NCI-H187 (cell line): ENCODE measurements at places on chromosomes 7 and 10.

DNA sequence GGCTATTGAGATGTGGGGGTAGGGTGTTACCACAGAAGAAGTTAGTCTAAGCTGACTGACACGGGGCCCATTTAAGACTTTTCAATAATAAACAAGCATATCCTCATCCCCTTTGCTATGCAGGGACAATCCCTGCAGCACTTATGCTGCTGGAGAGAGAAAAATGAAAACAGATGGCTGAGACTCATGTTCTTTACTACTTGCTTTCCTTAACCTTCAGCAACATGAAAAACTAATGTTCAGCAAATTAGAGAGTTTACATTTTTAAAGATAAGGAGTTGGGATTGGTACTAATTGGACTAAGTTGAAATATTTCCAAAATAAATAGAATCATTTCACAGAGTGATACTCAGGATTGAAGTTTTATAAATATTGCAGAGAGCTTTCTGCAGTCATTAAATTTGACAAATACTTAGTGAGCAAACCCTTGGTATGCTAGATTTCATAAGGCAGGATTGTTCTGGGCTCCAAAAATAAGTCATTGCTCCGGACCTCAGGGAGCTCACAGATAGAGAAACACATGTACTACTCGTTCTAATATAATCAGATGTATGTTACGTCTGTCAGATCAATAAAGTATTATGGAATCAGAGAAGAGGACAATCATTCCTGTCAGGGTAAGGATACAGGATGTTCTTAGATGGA is 147.1 kb upstream of the LRRN3 start:
- DNase-seq = no peak

- no peak for DNase-seq
These were observed 122.1 kb upstream of the STK17A start for GRCh38 chr7:43460733-43461348.

DNA sequence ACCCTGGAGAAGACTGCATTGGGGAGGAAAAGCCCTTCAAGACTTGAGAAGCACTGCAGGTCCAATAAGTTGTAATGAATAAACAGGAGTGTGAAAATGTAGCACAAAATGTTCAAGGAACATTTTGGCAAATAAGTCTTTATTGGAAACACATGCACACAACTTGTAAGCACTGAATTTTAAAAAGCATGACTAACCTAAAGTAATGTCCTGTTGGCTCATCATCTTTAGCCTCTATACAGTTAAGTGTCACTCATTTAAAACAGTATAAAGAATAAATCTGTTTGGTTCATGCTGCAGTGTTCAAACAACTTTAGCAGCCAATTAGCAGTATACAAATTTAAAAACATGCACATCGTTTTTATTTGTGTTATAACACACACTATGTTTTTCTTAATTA is 108.6 kb downstream of the CDK6 start:
- no peak for DNase-seq

DNA sequence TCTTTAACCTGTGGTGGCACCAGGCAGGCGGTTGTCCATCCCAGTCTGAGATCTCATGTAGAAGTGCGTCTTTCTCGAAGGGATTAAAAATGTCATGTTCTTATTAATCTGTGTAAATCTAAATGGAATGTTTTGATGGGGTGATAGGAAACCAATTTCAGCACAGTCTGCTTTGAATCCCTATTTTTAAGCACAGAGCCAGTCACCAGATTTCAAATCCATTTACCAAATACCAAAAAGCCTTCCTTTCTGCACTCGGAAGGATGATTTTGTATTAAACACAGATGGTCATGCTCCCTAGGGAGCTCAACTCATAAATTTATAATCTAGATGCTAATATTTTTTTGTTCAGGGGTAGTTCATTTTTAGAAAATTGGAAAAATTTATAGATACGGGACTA is 160.6 kb upstream of the AOAH start:
- DNase-seq = no peak

GRCh38 chr7:66769833-66770512 is 29.4 kb downstream of the RABGEF1 start:
- no peak for DNase-seq

DNA sequence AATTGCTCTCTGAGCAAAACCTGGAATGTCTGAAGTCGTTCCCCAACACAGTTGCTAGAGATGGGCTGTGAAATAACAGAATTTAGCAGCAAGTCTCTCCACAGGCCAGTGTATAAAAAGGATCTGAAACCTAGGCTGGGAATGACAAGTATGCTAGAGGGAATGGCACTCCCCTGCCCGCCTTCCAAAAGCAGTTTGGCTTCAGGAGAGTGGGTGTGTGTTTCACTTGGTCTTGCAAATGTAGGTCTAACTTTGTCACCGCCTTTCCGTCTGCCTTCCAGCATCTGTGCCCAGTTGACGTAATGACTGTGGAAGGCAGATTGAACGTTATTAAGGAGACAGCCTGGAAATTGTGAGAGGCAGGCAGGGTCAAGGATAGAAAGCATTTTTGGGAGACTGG is 18.0 kb upstream of the MTURN start:
- no peak for DNase-seq

DNA sequence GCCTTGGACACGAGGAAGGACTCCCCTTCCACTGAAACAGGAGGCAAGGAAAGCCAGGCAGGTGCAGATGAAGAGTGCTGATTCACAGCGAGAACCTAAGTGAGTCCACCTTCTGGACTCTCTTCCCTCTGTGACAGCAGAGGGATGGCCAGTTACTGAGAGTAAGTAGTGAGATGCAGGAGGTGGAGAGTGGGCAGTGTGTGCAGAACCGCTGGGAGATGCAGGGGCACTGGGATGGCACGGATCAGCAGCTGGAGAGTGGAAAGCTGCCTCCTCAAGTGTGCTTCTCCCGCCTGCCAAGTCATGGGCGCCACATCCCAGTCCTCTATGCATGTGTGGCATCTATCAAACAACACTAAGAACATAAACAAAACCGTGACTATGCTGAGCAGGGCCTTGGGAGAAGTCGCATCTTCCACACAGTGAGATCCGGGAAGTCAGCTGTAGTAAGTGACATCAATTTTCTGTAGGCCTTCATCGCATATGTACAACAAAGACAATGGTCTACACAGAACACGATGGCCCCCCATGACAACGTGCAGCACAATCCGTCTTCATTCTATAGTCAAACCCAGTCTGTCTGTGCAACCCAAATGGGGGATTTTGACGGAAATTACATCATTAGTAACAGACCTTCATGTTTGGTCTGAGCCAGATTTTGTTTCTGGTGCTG is 217.4 kb upstream of the KLF14 start:
- no peak for DNase-seq

GRCh38 chr10:124049484-124049883 is 43.9 kb downstream of the CHST15 start:
- no peak for DNase-seq

- DNase-seq = no peak
These were observed 215.6 kb downstream of the ADARB2 start for GRCh38 chr10:1521741-1522140.

DNA sequence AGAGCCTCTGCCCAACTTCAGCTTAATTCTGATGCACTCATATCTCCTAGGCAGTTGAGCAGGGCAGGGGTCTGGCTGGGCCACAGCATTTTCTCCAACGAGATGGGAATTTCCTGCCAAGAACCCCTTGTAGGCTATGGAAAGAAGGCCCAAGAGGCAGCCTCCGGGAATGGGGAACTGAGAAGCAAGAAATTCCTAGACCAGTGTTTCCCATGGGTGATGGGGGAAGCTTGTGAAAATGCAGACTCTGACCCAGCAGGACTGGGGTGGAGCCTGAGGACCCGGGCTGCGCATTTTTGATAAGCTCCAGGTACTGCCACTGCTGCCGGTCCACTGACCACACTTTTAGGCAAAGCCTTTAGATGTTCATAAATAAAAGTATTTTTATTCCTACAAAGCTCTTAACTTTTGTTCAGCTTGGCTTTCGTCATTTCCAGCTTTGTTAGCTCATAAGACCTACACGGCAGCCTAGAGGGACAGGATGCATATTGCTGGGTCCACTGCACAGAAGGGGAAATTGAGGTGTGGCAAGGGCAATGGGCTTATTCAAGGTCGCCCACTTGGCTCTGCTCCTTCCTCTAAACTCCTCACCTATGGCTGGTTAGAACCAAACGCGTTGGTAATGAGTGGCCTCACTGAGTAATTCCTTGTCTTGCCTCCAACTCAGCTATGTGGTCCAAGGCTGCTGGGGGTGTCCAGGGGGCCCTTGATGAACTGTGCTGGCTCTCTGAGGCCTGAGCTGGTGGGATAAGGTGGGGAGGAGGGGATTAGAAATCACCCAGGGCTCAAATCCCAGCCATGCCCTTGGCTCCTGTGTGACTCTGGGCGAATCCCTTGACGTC is 29.5 kb downstream of the ZCCHC24 start:
- no peak for DNase-seq

GRCh38 chr10:113970641-113971040 is 73.0 kb upstream of the ADRB1 start:
- DNase-seq = no peak

- DNase-seq = peak; percentile 62
These were observed 8.2 kb upstream of the EFCAB10 start for GRCh38 chr7:105589356-105590077.

- no peak for DNase-seq
These were observed 588 bp downstream of the GLI3 start for GRCh38 chr7:42236266-42236975.

- DNase-seq = no peak
These were observed 24.6 kb downstream of the GLRX3 start for GRCh38 chr10:130160775-130161174.

DNA sequence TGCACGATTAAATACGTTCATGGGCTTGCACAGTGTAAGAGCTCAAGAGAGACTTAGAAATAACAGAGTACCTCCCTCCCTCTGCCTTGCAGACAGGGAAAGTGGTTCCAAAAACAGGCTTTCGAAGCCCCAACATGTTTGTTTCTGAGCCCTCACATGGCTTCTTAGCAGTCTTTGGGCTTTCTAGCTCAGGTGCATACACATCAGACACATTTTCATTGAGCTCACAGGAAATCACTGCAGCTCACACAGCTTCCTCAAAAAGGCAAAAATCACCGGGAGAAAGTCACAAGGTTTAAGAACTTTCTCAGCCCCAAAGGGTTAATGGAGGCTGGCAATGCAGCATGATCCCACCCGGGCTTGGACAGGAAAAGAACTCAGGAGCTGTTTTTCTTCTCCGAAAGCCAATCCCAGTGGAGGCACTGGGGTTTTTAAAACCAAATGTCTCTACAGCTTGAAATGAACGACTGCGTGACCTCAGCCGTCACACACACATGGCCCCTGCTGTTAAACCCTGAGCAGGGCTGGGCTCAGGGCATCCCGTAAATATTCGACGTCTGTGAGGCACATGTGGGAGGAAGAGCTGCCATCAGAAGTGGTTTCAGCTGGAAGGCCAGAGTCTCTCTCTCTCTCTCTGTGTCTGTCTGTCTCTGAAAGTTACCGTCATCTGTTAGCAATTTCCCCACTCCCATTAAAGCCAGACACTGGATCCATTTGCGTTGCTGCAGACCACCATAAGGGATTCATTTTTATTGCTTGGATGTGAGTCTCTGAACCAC is 69.7 kb downstream of the CALML3 start:
- no peak for DNase-seq

DNA sequence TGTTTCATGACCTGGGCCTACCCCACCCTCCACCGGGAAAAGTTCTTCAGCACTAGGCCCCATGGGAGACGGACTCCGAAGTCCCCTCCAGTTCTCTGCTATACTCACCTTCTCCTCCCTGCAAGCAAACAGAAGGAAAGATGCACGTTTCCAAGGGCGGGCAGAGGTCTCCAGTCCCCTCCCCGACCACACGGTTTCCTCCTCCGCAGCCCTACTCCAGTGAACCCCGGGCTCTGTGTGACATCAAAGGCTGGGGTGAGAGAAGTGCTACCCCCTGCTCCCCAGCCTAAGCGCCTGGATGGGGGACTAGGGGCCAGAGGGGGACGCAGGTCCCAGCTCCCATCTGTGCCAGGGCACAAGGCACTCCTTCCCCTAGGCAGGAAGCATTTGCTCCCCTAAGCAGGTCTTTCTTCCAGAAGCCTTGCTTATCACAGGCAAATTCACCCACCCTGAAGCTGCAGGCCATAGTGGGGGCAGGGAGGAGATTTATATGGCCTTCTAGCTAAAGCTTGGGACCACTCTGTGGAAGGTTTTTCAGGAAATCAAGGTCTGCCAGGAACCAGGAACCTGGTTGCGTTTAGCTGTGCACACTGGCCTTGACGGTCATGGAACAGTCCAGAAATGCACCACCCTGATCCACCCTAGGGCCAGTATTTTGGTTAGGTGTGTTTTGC is 52.8 kb downstream of the ASB13 start:
- no peak for DNase-seq

GRCh38 chr10:16867990-16868389 is 50.8 kb upstream of the RSU1 start:
- no peak for DNase-seq

- DNase-seq = no peak
These were observed 620.2 kb downstream of the ANKRD7 start for GRCh38 chr7:118844748-118845147.

- DNase-seq = no peak
These were observed 223.4 kb downstream of the SEC23IP start for GRCh38 chr10:120115959-120116358.

DNA sequence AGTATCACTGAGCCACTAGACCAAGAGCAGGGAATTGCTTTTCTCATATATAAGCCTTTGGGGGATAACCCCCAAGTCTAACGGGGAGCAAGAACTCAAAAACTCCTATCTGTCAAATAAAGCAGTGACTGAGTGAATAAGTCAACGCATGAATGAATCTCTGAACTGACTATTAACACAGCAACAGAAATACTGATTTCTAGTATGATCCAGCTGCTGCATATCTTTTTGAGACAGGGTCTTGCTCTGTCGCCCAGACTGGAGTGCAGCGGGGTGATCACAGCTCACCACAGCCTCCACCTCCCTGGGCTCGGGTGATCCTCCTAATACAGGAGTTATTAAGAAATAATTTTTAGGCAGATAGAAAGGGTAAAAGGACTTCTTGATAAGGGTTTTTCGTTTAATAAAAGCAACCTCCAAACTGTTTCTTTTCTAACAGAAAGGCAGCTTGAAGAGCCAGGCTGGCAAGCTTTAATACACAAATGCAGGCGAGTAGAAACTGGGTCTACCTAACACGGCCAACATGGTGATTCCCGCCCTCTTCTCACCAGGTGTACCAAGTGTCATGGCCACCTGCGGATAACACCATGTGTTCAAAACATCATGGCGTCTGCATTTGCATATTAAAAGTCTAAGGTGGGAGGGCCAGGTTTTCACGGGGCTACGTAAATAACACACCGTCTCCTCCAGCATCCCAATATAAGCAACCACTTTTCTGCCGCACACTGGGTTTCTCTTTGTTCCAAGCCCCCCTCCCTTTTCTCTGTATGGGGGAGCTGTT is 631.9 kb downstream of the PARD3 start:
- no peak for DNase-seq
